ENCODE measurements at places on chromosomes 5 and 9.

GRCh38 chr9:94250456-94250855, 8.6 kb upstream of the ZNF169 start:
- no peak for DNase-seq

- no peak for DNase-seq
Measured at GRCh38 chr9:114847492-114848417, 41.9 kb upstream of the TNFSF15 start.

- DNase-seq, result no peak
Measured at GRCh38 chr5:43520615-43521014, 5.7 kb upstream of the C5orf34 start.

- DNase-seq, result no peak
Measured at GRCh38 chr9:4665357-4665756, 923 bp downstream of the SPATA6L start.
